ENCODE measurements at places on chromosomes 1 and 21. TPM values are rescaled to one million over a fixed set of nuclear protein-coding genes. Genes with fewer than 3 reads are reported as not detected.
A peak's percentile ranks its signal among the peaks of the same experiment; 100 is the strongest.

- H3K36me3 ChIP-seq: no peaks in the 10 kb centered on the region
- no peak overlapping the region for H3K4me3 ChIP-seq
- DNase-seq: no peak
- no peaks in the 10 kb centered on the region for H3K4me1 ChIP-seq
- H3K27ac ChIP-seq: peak overlapping the region; percentile 0
- H3K27me3 ChIP-seq: no peaks in the 10 kb centered on the region
Measured at GRCh38 chr1:230807561-230808280, 60.5 kb downstream of the CAPN9 start.

DNA sequence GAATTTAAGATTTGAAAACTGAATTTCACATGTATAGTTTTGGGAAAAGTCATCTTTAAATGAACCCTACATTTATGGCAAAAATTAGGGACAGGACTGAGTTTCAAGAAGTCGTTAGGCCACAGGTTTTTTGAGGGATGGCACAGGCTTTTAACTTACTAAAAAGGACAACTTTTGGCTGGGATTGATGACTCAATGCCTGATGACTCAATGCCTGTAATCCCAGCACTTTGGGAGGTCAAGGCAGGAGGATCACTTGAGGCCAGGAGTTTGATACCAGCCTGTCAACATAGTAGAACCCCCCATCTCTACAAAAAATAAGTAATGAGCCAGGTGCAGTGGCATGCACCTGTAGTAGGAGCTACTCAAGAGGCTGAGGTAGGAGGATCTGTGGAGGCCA is 15.9 kb downstream of the UCK2 start:
- H3K4me3 ChIP-seq: no peak overlapping the region
- no peak overlapping the region for H3K27ac ChIP-seq
- DNase-seq: no peak
- H3K36me3 ChIP-seq: no peaks in the 10 kb centered on the region

GRCh38 chr21:45949928-45950739 is 31.4 kb upstream of the COL6A1 start:
- H3K36me3 ChIP-seq: no peaks in the 10 kb centered on the region
- no peaks in the 10 kb centered on the region for H3K27me3 ChIP-seq
- no peak for DNase-seq
- H3K4me1 ChIP-seq: peaks cover 24% of the 10 kb centered on the region

GBP6 gene
- 0.89 TPM for total RNA-seq

ST6GALNAC5 gene
- 3.0 TPM for total RNA-seq

GRCh38 chr1:55610203-55610602 is 395.0 kb upstream of the USP24 start:
- H3K27me3 ChIP-seq: no peaks in the 10 kb centered on the region
- H3K4me1 ChIP-seq: peaks cover 16% of the 10 kb centered on the region
- H3K4me3 ChIP-seq: no peak overlapping the region
- no peak for DNase-seq

GRCh38 chr1:111487133-111487532 is 13.3 kb downstream of the C1orf162 start:
- H3K4me1 ChIP-seq: no peaks in the 10 kb centered on the region
- H3K27ac ChIP-seq: no peak overlapping the region
- DNase-seq: no peak
- no peaks in the 10 kb centered on the region for H3K27me3 ChIP-seq

DNA sequence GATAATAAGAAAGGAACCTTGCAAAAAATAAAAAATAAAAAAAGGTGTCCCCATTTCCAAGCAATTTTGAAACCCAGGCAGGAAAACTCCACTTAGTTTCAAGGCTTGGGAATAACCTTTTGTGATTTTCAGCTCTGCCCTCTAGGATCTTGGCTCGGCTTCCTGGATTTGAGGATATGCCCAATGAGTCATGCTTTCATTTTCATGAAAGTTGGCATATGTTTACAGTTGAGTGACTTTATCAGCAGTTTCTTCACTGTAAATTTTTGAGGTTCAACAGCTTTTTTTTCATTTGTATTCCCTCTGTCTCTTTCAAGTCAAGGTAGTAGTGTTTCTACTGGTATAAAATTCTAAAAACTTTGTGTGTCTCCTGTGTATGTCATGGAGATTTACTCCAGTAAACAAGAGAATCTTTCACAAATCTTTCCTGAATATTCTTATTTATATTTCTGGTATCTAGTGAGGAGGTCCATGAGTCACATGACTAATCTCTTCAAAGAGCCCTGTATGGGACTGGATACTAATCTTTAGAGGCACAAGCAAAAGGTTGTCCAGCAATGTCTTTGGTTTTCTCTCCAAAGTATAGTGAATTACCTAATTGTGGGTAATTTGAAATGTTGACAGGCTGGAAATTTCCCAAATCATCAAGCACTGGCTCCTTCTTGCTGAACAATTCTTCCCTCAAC is 335.3 kb downstream of the BRINP2 start:
- no peaks in the 10 kb centered on the region for H3K27me3 ChIP-seq
- H3K4me3 ChIP-seq: no peak overlapping the region
- no peaks in the 10 kb centered on the region for H3K36me3 ChIP-seq
- no peak for DNase-seq
- no peak overlapping the region for H3K27ac ChIP-seq

GRCh38 chr1:229388897-229389580 is 44.9 kb downstream of the ACTA1 start:
- DNase-seq: no peak
- no peak overlapping the region for H3K27ac ChIP-seq
- H3K36me3 ChIP-seq: no peaks in the 10 kb centered on the region
- H3K4me1 ChIP-seq: no peaks in the 10 kb centered on the region
- H3K27me3 ChIP-seq: no peaks in the 10 kb centered on the region
- H3K4me3 ChIP-seq: no peak overlapping the region

DNA sequence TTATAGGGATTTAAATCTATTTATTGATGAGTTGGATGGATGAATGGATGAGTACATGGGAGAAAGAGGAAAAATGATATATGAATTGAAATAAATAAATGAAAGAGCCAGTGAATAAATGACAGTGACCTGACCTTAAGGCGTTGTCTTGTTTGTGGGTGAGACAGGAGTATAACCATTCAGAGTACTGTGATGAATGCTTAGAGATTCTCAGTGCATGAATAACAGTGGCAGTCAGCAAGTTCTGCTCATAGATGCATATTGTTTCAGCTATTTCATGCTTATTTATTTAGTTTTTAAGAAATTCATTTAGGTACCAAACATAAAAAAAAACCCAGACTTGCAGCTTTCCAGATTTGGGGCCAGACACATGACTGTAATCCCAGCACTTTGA is 116.4 kb downstream of the FGGY start:
- H3K27me3 ChIP-seq: no peaks in the 10 kb centered on the region
- peaks cover 11% of the 10 kb centered on the region for H3K4me1 ChIP-seq
- DNase-seq: no peak
- no peak overlapping the region for H3K4me3 ChIP-seq
- no peaks in the 10 kb centered on the region for H3K36me3 ChIP-seq
- no peak overlapping the region for H3K27ac ChIP-seq
